Suppressor macrophage treated with lipopolysaccharide for 4 hours (primary cell): ENCODE measurements at places on chromosomes 4 and X.

DNA sequence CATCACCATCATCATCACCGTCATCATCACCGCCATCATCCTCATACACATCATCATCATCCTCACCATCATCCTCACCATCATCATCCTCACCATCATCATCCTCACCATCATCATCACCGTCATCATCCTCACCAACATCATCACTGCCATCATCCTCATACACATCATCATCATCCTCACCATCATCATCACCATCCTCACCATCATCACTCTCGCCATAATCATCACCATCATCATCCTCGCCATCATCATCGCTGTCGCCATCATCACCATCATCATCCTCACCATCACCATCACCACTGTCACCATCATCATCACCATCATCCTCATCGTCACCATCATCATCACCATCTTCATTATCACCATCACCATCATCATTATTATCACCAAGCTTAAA lies 19.8 kb upstream of the DHRSX start:
- no peak for DNase-seq

GRCh38 chrX:68938244-68939004 lies 109.6 kb downstream of the EFNB1 start:
- DNase-seq = no peak

DNA sequence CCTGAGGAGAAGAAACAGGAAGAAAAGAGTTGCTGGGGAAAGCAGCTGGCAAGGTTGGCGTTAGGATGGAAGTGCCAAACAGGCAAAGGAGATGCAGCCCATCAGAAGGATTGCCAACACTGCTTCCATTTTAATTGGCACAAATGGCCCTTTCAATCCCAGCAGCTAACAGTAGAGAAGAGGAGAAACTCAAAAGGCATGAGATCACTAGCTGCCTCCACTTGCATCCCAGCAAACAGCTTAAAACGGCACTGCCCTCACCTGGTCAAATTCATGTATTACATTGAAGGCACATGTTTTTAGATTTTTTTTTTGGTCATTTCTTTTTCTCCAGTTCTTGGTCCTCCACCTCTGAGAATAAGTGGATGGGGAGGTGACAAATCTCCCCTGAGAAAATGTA lies 14.9 kb upstream of the LOC101059915 start:
- DNase-seq = peak; percentile 48

DNA sequence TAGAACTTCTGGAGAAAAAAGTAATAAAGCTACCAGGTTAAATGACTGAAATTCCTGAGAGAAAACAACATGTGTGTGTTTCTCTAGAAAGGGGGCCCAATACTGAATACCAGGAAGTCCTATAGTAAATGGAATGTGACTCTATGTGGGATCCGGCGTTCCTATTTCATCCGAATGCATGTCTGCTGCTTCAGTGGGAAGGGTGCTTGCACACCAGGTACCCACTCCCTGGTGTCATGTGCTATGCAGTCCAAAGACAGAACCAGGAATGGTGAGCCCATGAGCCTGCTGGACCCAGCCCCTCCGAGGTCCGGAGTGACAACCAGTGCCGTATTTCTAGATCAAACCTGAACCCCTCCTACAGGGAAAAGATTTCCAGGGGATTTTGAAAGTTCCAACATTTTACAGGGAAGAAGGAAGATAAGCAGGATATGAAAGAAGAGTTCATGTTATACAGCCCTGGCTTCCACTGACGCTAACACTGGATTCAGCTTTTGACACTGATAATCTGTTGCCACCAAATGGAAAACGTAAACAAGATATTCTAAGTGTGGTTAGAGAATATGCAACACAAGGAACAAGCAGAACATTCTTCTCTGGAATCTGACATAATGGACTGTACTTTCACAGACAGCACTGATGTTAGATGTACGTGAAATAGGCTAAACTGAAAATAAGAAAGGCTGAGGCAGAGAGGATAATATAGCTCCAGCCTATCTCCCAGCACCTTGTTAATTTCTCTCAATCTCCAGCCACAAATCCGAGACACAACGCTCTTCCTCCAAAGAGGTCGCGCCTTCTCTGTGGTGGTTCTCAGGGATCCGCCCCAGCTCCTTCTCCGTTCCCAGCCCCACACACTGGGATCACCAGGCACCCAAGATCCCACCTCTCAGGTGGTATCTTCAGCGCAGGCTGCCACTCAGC lies 725 bp upstream of the CXCL1 start:
- no peak for DNase-seq

DNA sequence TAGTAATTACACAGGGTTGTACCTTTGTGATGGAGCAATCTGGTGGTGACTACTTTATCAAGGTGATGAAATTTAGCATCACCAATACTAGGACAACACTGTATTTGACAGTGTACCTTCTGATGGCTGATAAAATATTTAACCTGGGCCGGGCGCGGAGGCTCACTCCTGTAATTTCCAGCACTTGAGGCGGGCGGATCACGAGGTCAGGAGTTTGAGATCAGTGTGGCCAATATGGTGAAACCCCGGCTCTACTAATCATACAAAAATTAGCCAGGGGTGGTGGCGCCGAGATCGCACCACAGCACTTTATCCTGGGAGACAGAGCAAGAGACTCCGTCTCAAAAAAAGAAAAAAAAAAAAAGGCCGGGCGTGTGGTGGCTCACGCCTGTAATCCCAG lies 1.9 kb upstream of the TAF1 start:
- DNase-seq = no peak

GRCh38 chrX:139920316-139920715 lies 12.5 kb downstream of the ATP11C start:
- DNase-seq = no peak

DNA sequence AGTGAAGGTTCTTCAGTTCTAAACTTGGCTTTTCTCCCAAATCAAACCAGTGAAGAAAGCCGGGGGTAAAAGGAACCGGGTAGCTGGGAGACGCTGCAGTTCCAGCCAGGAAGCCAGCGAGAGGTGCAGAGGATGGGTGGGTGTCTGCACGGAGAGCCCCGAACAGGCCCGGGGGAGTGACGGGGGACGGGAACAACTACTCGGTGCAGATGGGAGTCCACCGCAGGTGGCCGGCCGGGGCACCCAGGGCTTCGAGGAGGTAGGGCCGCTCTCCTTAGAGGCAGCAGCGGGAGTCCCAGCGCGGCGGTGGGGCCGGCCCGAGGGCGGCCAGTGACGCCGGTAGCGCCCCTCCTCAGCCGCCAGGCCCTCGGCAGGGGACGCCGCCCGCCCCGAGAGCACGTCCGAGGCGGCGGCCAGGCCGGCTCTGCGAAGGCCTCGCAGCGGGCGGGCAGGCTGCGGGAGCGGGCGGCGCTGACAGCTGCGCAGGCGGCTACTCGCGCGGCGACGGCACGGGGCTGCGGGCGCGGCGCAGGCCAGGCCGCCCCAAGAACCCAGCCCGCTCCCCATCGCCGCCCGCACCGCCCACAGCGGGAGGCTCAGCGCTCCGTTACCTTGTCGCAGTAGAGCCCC lies 449 bp downstream of the FBXL5 start:
- peak; percentile 57 for DNase-seq

GRCh38 chrX:129531132-129531531 lies 7.8 kb upstream of the SMARCA1 start:
- DNase-seq = no peak

DNA sequence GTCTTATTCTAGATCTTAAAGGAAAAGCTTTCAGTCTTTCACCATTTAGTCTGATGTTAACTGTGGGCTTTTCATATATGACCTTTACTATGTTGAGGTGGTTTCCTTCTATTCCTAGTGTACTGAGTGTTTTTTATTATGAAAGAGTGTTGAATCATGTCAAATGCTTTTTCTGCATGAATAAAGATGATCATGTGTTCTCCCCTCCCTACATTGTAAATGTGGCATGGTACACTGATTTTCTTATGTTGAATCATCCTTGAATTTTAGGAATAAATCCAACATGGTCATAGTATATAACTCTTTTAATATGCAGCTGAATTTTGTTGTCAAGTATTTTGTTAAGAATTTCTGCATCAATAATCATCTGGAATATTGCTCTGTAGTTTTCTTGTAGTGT lies 4.3 kb downstream of the CLGN start:
- DNase-seq = no peak

DNA sequence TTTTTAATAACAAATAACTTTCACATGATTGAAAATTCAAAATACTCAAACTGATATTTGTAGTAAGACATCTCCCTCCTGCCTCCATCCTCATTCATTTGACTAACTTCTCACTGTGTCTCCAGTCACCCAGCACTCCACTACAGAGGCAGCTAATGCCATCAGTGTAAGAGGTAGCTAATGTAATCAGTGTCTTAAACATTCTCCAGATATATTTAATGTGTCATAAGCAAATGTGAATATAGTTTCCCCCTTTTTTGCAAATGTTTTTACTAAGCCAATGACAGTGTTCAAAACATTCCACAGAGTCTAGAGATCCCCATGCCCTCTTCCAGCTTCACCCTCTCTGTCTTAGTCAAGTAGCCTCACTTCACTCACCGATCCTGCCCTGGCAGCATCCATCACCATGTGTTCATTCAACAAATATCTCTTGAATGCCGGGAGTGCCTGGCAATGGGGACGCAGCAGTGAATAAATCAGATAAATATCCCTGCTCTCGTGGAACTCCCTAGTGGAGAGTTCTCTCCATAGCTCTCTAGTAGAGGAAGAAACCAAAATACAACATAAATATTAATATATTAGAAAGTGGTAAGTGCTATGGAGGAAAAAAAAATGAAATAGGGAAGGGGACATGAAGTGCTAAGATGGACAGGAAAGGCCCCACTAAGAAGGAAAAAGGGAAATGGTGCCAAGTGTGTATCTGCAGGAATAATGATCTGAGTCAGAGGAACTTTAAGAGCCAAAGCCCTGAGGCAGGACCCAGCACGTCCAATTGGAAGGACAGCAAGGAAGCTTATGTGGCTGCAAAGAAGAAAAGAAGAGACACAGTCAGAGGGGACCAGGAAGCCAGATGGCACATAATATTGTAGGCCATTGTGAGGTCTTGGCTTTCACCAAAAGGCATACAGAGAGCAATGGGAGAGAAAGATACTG lies 18.7 kb downstream of the SCFD2 start:
- no peak for DNase-seq

- DNase-seq = no peak
Measured at GRCh38 chr4:44415251-44415650, 33.4 kb downstream of the KCTD8 start.

DNA sequence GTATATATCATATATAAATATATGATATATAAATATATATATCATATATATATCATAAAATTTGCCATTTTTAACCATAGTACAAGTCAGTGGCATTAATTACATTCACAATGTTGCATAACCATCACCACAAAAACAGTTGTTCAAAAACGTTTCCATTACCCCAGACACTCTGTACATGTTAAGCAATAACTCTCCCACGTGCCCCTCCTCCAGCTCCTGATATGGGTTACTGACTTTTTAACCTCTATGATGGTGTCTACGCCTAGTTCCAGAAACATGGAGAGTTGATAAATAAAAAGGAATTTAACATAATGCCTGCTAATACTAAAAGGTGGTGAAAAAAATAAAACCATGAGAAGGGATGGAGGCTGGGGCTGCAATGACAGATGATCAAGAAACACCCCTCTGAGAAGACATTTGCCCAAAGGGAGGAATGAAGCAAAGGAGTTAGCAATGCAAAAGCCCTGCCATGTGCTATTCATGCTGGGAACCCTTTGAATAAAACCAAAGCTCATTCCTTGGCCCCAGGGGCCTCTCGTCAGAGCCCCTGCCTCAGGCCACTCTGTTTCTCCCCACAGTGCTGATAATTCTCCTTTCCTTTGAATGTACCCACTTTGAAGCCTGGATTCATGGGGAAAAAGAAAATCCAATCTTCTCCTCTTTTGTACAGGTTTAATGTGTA lies 144.3 kb downstream of the NWD2 start:
- DNase-seq = peak; percentile 64

- DNase-seq = no peak
Measured at GRCh38 chr4:47664051-47664826, 173.6 kb downstream of the CORIN start.

DNA sequence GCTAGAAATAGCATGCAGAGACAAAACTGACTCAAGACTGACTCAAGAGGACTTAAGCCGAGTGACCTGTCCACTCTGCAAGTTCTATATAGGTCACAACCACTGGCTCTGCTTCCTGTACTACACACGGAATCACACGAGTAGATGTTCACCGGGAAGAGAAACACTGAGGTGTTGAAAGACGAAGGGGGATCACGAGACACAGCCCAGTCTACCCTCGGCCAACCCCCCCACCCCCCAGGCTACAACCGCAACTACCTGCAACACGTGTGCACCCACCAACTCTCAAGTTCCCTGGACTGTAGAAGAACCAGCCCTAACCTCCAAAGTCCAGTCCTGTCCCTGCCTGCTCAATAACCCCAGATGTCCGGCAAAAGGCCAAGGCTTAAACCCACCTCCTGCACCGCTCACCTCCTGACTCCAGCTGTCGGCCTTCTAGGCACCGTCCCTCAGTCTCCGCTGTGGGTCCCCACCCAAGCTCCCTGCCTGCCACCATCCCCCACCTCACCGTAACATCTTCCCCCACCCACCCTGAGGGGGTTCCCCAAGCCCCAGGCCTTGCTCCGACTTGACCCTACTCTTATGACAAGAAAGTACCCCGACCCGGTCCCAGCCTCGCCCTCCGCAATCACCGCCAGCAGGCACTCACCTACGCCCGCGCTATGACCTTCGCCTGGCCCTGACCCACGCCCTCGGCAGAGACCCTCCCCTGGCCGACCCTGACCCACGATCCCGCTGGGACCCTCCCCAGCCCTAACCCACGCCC lies 739 bp downstream of the GAK start:
- peak; percentile 54 for DNase-seq

DNA sequence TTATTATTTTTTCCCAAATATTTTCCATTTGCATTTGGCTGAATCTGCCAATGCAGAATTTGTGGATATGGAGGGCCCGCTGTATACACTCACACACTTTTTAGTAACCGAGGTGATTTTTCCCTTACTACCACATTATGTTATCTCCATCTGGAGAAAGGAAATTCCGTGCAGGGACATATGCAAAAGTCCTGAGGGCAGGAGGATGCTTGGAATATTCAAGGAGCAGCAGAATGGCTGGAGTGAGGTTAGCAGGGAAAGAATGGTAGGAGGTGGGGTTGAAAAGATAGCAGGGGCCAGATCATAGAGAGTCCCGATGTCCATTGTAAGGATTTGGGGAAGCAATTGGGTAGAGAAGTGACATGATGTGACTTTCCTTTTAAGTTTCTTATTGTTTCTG lies 11.5 kb upstream of the RNF212 start:
- no peak for DNase-seq

DNA sequence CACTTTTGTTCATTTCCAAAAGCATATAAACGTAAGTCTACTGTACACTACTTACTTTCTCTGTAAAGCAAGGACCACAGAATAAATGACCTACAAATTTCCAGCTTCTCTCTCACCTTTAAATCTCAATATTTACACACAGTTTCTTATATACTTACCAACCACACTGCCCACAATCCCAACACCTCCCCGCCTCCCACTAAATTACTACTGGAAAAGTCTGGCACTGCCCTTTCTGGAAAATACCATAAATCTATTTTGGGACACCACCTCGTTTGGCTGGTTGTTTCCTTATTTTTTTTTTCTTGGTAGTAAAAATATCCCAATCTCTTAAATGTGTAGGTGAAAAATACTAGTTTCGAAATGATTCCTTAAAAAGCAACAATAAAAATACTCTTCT lies 19.6 kb downstream of the FAT1 start:
- DNase-seq = no peak
